ENCODE measurements at places on chromosomes 1 and 21.
A peak's percentile ranks its signal among the peaks of the same experiment; 100 is the strongest.

- no peak for DNase-seq
These were observed 76.5 kb downstream of the RHOU start for GRCh38 chr1:228811712-228812305.

DNA sequence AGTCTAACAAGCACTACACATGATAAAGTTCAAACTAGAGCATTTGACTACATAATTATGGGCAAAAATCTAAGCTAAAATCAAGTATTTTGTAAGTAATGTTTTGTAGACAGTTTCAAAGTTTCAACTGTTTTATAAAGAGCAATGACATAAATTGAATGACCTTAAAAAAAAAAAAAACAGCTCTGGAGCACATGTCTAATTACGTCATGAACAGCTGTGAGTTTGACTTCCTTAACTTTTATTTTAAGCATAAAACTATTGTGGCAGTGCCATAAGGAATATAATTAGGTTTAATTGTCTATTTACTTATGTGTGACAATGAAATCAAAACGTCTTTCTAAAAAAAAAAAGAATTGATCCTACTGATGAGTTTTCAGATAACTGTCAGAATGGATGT lies 272.5 kb upstream of the LRRC7 start:
- no peak for DNase-seq

DNA sequence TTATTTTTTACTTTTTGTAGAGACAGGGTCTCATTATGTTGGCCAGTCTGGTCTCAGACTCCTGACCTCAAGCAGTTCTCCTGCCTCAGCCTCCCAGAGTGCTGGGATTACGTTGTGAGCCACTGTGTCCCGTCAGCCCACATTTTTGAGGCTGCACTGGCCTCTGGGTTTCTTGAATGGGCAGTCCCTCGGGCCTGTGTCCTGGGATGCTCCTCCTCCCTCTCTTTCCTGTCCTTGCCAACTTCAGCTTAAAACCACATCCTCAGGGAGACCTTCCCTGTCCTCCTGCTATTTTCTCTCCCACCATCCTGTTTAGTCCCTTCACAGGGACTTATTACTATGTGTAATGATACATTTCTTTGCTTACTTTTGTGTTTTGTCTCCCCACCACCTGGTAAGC lies 31.4 kb upstream of the LYST start:
- DNase-seq: no peak

GRCh38 chr1:157485793-157486192 lies 66.5 kb downstream of the FCRL5 start:
- DNase-seq: no peak

GRCh38 chr1:177794376-177794991 lies 175.4 kb downstream of the SEC16B start:
- no peak for DNase-seq

DNA sequence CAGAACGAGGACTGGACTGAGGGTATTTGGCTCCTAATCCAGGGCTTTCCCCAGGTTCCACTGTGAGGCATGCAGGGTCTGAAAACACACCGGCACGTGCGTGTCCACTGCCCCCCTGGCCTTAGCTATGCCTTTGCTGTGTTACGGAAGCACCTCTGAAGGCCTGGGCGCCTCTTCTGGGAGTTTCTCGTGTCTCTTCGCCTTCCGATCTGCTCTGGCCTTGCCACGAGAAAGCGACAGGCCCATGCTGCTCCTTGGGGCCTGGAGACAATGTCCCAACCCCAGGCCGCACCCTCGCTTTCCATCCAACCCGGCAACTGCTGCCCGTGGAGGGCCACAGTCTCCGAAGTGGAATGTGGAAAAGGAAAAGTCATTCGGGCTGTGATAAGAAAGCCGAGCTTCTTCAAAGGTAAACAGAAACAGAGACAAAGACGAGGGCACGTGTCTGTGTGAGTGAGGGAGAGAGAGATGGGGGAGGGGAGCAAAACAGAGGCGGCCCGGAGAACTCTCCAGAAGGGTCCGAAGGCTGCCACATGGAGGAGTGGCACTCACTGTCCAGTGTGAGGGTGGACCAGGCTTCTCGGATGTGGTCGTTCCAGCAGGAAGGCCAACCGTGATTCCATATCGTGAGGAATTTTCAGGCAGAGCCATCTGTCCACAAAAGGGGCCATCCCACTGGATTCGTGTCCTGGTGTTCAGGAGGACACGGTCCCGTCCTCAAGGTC lies 3.4 kb upstream of the UMODL1 start:
- no peak for DNase-seq

DNA sequence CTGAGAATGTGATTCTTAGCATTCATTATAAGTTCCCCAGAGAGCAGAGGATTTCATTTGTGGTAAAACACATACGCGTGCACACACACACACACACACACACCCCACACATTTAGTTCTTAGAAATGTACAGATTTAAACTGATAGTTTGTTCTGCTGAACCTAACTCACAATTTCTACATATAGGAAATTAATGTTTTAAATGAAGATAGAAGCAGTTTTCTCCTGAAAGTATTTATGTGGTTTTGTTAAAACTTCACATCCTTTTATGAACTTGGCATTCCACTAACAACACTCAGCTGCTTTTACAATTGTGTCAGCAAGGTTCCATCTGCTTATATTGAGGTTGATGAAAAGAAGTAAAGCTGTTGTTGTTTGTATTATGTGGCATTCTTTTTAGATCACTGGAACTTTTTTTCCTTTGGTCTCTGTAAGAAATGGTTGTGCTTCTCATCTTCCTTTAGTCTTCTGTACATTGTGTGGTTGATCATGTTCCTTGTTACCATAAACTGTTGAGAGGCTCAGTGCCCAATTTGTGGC lies 41.6 kb downstream of the AK4 start:
- no peak for DNase-seq

- DNase-seq: no peak
These were observed 60.1 kb downstream of the RGS13 start for GRCh38 chr1:192696082-192696481.

DNA sequence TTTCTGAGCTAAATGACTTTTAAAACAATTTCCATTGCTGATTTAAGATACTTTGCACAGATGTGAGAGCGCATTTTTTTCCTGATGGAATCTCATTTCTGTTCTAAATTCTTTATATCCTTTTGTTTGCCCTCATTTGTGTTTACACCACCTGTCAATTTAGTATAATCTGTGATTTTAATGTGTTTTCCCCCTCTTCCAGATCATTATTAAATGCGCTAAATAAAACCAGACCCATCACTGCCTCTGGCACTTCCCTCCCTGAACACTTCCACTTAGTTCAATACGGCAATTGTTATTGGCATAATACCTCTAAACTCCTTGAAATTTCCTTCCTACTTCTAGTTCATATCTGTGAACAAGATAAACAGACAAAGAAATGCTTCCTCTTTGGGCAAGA lies 186.9 kb upstream of the ADGRL2 start:
- no peak for DNase-seq

- peak; percentile 31 for DNase-seq
These were observed at the start of gene LRRC7 for GRCh38 chr1:69567652-69568420. LRRC7 (plus strand) TSS chr1:69567922; CDS start chr1:69568640, 718 bp downstream.

- no peak for DNase-seq
These were observed 40.5 kb downstream of the EPHB2 start for GRCh38 chr1:22751124-22751531.

- DNase-seq: no peak
These were observed 40.6 kb downstream of the PTP4A2 start for GRCh38 chr1:31897526-31898100.

DNA sequence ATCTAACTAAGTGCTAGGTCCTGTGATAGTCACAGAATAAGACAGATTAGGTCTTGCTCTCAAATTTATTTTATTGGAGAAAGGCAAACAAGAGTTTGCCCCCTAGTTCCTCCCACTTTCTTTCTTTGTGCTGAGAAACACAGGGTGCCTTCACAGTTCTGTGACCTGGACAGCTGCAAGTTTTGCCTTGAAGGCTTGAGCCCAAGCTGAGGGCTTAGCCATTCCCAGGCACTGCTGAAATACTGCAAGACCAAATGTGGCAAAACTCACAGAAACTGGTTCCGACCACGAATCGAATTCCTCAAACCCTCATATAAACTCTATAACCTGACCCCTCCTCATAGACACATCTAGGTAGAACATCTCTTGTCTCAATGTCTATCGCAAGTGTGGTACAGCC lies 227.9 kb downstream of the RERE start:
- no peak for DNase-seq

DNA sequence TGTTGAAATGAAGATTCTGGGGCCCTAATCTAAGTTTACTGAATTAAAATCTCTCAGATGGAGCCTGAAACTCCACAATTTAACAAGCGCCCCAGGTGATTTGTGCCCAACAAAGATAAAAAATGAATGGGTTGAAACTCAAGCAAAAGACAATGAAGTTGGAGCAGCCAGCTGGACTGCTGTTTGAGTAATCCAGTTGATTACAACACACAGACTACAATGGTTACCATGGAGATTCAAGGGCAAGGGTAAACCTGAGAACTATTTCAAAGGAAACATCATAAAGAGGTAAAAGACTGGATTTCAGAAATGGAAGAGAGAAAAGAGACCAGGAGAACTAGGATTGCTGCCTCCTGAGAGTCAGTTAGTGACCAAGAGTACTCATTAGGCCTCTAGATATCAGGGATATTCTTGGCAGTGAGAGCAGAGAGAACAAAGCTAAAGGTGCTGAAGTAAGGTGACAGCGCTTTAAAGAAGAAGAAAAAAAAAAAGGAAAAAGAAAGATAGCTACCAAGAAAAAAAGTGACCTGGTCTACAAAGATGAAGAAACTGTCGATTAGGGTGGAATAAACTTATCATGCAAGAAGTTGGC lies 44.5 kb downstream of the LRRC53 start:
- DNase-seq: no peak
